ENCODE measurements at places on chromosomes 4 and X.

DNA sequence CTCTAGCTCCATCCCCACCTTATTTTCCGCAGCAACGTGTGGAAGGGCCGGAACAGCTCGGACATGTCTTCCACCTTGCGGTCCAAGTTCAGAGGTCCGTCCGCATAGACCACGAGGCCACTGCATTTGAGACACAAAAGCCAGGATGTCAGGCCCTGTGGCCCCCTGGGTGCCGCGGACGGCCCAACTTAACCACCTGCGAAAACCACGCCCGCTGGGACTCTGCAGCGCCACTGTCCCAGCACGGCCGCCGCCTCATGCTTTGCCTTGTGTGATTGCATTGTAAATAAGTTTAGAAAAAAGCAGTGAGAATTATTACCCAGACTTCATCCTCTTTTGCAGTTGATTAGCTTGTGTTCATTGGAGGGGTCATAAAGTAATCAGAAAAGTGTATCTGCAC is 58.2 kb upstream of the MXD4 start:
- DNase-seq: no peak

DNA sequence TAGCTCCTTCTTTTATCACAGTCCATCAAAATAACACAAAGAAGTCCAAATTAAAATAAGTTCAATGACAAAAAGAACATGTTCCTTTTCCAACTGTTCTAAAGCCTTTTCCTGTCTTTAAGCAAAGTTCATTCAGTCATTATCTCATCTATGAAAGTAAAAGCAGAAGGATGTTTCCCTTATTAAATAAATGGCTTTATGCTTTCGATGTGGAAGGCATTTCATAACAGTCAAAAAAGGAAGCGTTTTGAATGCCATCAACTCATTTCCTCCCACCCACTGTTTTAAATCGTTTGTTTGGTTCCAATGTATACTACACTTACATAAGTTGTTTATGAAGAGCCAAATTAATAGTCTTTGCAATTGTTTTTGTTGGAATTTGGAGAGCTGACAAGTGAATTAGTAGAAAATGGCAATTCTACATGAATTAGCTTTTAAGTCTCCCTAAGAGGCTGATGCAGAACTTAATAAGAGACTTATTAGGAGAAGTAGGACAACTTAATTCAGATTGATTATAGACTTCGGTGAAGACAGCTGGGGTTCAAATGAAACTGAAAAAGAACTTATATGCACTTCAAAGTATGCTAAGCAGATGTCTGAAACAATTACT is 392.6 kb upstream of the FTHL17 start:
- no peak for DNase-seq

- no peak for DNase-seq
These were observed 27.9 kb downstream of the ABHD18 start for GRCh38 chr4:127993151-127993550.

DNA sequence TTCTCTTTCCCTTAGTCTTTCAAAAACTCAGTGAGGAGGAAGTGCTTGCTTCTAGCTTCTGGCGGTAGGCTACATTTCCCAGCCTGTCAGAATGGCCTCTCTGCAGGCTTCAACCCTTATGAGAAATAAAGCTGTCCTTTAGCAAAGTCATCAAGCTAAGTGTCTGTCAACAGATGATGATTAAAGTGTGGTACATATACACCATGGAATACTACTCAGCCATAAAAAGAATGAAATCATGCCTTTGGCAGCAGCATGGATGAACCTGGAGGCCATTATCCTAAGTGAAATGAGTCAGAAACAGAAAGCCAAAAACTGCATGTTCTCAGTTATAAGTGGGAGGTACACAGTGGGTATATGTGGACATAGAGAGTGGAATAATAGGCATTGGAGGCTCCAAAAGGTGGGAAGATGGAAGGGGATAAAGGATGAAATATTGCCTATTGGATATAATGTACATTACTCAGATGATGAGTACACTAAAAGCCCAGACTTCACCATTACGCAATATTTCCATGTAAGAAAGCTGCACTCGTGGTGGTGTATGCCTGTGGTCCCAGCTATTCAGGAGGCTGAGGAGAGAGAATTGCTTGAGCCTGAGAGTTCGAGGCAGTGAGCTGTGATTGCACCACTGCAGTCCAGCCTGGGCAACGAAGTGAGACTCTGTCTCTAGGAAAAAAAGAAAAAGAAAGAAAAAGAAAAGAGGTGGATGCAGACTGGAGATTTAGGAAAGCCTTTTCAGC is 7.9 kb downstream of the TRIM2 start:
- peak; percentile 71 for DNase-seq

DNA sequence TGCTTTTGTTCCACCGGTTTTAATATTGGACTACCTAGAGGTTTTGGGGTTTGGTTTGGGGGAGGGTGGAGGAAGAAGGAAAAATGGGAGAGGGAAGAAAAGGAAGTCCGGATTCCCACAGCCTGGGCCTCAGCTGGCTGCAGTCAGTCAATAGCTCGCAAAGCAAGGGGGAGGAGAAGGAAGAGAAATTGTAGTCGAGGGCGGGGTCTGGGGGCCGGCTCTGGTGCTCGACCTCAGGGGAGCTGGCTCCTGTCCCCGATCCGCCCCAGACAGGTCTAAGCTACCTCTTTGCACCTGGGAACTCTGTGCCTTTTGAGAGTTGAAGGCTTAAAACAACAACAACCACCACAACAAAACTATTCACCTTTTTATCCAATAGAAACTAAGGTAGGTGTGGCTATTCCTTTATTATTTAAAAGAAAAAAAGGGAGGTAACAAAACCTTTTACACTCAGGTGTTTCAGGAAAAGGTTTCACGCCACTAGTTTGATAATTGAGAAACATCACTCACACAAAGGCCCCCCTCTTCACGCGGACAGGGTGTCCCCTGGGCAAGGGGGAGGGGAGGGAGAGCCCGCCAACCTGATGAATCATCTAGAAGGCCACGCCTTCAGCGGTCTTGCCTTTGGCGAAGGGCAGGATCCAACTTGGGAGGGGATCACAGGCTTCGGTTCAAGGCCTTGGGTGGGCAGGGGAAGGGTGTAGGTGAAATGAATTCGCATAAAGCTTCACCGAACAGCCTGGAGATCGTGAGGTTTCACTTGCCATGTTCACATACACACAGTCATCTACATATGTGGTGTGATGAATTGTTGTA is 1.6 kb upstream of the LNX1 start:
- no peak for DNase-seq

- DNase-seq: no peak
These were observed 52.8 kb upstream of the SRPX start for GRCh38 chrX:38273453-38273852.

GRCh38 chr4:2485956-2486355 is 17.1 kb downstream of the RNF4 start:
- no peak for DNase-seq

- DNase-seq: no peak
These were observed 64.4 kb downstream of the EIF4E start for GRCh38 chr4:98864560-98864959.

- no peak for DNase-seq
These were observed 7.3 kb upstream of the SH3BP2 start for GRCh38 chr4:2785613-2786012.

GRCh38 chrX:112678831-112679230 is 907 bp downstream of the LHFPL1 start:
- DNase-seq: no peak

DNA sequence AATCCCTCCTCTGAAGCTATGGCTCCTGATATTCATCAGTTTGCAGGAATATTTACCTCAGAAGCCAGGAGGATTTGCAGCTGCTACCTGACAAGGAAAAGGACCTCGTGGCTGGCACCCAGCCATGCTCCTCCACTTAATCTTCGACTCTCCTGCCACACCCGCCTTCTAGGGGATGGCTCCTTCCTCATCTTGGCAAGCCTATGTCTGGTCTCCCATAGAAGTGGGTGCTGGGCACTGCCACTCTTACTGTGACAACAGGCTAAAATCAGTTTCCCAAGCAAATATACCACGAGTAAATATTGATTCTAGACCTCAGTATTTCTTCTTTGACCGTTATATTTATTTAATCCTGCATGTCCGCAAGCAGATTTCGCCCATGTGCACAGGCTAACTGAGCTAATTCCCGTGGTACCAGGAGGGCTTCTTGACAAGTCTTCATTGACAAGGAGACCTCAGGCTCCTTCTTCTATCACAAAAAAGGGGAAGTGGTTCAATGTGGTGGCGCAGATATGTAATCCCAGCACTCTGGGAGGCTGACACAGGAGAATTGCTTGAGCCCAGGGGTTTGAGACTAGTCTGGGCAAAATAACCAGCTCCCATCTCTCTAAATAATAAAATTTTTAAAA is 52.6 kb upstream of the DCTD start:
- no peak for DNase-seq

DNA sequence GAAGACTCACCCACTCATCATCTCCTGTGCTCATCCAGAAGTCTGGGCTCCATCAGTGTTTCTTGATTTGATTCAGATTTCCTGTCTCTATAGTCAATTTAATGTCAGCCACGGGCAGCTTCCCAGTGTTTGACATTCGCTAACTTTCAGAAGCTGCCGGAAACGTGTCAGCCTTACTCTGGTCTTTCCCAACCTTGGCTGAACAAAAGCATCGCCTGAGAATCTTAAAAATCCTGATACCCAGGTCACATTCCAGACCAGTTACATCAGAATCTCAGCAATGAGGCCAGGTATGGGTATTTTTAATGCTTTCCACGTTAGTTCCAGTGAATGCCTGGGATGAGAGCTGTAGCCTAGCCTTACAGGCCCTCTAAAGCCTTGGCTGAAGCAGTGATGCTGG is 233.8 kb downstream of the FRMPD4 start:
- DNase-seq: peak; percentile 56

DNA sequence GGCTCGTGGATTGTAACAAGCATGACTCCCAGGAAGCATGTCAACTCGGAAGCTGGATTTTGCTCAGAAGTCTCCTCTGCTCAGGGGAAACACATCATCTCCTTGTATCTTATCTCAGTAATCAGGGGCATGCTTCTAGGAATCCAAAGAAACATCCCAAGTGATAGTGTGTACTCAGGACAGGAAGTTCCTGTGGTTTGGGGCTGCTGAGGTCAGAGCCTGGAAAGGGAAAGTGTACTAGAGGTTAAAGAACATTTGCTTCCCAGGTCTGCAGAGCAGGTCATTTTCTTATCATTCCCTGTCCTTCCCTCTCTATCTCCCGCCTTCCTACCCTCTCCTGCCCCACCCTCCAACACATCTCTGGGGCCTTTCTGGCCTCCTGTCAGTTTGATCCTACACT is 38.8 kb downstream of the SLC34A2 start:
- peak; percentile 12 for DNase-seq

DNA sequence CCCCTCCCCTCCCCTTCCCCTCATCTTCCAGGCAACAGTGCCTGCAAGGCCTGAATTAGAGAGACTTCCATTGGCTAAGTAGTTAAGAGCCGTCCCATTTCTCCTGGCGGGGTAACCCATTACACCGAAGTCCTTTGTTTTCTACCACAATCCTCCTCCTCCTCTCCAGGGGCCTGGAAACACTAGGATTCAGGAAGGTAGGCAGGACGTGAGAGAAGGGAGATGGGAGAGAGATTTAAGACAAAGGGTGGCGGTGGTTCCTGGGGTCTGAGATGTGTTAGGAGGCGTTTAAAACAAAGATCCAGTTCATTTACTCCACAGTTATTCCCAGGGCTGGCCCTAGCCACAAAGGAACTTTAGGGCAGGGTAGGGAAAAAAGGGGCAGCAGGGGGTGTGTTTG is 28.0 kb downstream of the NYX start:
- no peak for DNase-seq

- no peak for DNase-seq
These were observed 3.4 kb upstream of the SPIN4 start for GRCh38 chrX:63354484-63354883.

DNA sequence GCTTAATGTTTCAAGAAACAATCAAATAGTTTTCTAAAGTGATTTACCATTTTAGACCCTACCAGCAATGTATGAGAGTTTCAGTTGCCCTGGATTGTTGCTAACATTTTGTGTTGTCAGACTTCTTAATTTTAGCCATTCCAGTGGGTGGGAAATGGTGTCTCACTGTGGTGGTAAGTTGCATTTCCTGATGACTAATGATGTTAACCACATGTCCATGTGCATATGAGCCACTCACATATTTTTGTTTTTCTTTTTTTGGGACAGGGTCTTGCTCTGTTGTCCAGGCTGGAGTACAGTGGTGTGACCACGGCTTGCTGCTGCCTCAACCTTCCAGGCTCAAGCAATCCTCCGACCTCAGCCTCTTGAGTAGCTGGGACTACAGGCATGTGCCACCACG is 48.3 kb downstream of the MED28 start:
- DNase-seq: peak; percentile 40

DNA sequence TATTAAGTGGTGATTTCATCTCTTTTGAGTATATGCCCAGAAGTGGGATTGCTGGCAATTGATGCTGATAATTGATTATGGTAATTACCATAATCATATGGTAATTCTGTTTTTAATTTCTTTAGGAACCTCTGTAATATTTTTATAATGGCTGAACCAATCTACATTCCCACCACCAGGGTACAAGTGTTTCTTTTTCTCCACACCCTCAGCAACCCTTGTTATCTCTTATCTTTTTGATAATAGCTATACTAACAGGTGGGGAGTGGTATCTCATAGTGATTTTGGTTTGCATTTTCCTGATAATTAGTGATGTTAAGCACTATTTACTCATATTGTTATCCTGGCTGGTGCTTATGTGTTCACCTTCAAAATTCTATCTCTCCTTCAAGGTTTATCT is 212.6 kb downstream of the FMR1NB start:
- DNase-seq: no peak

- no peak for DNase-seq
These were observed 753.6 kb downstream of the RPA4 start for GRCh38 chrX:97637289-97637688.

- DNase-seq: peak; percentile 91
These were observed 37.9 kb downstream of the FAT1 start for GRCh38 chr4:186685767-186686183.

DNA sequence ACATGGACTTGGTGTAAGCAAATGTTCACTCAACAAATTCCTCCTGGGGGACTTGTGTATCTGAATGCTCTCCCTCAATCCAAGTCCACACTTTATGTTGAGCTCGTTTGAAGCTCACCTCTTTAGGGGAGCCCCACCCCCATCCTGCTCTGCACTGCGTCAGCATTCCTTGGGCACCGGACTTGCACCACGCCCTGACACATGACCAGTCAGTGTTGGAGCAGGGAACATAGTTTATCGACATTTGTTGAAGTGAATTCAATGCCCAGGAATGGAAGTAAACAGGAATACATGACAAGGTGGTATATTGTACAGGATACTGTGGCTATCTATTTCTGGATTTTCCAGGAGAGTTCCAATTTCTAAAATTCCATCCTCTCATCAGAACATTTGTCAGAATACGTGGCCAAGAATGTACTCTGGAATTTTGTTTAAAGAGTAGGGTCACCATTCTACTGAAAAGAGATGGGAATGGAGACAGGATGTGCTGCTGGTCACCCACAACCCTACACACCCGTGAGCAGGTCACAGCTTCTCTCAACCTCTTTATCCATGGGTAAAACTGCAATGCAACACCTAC is 60.0 kb upstream of the LNX1 start:
- DNase-seq: peak; percentile 7
